ENCODE measurements at places on chromosomes 12 and 14. TPM values are rescaled to one million over a fixed set of nuclear protein-coding genes. Genes with fewer than 3 reads are reported as not detected.

GRCh38 chr14:22691171-22691570 is 47.0 kb upstream of the OR6J1 start:
- no peak overlapping the region for H3K4me3 ChIP-seq
- H3K27ac ChIP-seq, result no peak overlapping the region
- DNase-seq, result no peak
- H3K4me1 ChIP-seq, result no peaks in the 10 kb centered on the region

DNA sequence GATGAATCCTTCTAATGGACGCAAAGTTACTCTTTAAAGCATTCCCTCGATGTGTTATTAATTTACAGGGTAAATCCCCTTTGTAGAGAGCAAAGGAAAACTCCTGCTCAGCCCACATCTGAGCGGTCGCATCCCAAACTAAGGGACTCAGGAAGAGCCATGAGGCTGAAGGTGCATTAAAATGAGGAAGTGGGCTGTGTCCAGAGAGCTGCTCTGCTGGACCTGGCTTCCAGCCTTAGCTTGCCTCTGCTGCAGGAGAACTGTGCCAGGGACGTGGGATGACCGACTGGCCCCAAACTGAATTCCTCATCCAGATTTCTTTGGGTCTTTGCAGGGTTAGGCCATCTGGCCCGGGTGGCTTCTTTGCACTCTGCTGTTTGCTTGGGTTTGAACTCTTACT is 88.3 kb downstream of the FBXW8 start:
- H3K27ac ChIP-seq, result no peak overlapping the region
- no peaks in the 10 kb centered on the region for H3K27me3 ChIP-seq
- no peaks in the 10 kb centered on the region for H3K4me1 ChIP-seq
- H3K4me3 ChIP-seq, result no peak overlapping the region

DNA sequence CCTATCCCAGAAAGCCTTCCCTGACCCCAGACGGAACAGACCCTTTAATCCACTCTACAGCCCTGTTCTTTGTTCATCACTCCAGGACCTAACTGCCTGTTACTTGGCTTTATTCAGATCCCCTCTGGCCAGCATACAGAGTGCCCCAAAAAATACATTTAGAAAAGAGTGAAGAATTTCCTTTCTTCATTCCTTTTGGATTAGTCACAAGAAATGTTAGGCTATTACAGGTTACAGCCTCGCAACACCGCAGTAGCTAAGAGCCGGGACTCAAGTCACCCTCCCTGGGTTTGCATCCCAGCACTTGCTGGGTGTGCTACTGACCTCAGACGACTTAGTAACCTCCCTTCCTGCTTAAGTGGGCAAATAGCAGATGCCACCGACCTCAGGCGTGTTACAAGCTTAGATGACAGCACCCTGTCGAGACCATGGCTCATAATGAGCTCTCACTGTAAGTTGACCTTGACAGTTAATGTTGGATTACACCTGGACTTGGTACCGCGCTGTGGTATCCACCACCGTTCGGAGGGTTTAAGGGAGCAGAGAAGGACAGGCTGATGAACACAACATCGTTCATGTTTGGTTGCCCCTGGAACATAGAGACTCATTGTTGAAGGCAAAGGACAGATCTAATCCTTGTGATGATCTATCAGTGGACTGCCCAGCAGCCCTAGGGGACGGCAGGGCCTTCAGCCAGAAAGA is 12.9 kb downstream of the GLRX5 start:
- peaks cover 9% of the 10 kb centered on the region for H3K4me1 ChIP-seq
- H3K27me3 ChIP-seq, result no peaks in the 10 kb centered on the region
- DNase-seq, result no peak
- peak overlapping the region; percentile 83 for H3K27ac ChIP-seq

AMN gene
- 3.0 TPM for total RNA-seq

C12orf54 gene
- not detected for total RNA-seq

- no peak overlapping the region for H3K27ac ChIP-seq
- H3K36me3 ChIP-seq, result no peaks in the 10 kb centered on the region
- peaks cover 31% of the 10 kb centered on the region for H3K27me3 ChIP-seq
- no peak for DNase-seq
- H3K4me1 ChIP-seq, result no peaks in the 10 kb centered on the region
- H3K4me3 ChIP-seq, result no peak overlapping the region
These were observed 29.8 kb downstream of the KCNA1 start for GRCh38 chr12:4939418-4940023.

IQSEC3 gene
- total RNA-seq, result 2.5 TPM

NRXN3 gene
- 22.1 TPM for total RNA-seq

All from progenitor cell of endocrine pancreas (in vitro differentiated cells).